HL-60 (cell line): ENCODE measurements at places on chromosomes 12 and 14.

DNA sequence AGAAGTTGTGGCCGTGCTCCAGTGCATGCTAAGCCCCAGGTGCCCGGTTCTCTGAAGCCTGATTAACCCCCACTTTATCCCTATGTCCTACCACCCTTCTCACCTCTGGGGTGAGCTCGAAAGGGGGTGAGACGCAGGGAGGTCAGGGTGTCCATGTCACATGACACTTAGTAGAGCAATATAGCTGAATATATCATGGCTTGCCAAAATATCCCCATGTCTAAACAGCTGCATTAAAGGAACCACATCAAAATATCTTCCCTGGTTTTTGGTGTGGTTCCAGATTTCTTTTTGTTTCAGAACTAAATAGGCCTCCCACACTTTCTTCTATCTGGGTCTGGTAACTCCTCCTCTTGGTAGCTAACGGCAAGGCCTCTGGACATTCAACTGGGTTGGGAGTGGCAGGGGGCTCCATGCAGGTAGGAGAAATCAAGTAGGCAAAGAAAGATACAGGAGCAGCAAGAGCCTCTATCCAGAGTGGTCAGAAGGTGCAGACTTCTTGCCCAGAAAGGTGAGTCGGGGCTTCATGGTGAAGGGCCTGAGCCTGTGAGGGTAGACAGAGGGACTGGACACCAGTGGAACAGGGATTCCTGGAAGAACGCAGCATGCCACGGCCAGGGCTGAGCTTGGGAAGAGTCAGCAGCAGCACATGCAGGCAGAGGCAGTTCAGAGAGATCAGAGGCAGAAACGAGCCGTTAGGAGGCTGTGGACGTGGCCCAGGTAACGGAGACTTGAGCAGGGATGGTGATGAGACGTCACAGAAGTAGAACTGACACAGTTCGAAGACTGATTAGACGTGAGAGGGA lies 202.8 kb upstream of the DIO3 start:
- DNase-seq, result no peak

- DNase-seq, result no peak
Observed at GRCh38 chr12:96743606-96744005, 163.5 kb upstream of the NEDD1 start.

DNA sequence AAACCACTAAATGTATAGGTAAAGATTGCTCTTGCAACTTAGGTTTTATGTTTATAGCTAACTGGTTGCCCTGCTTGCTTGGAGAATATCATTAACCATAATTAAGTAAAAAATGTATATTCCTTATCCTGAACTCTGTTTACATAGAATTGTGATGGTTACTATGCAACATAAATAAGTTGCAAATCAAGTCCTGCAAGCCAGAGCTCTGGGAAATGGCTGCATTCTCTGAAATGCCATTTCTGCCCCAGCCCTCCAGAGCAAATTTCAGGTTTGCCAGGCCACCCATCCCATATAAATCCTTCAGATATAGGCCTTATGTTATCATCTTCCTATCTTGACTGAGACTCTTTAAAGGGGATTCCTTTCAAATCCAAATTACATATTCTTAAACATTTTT lies 118.4 kb upstream of the MYF6 start:
- DNase-seq, result no peak

GRCh38 chr12:132771126-132771838 lies 9.7 kb upstream of the ANKLE2 start:
- DNase-seq, result peak; percentile 83

DNA sequence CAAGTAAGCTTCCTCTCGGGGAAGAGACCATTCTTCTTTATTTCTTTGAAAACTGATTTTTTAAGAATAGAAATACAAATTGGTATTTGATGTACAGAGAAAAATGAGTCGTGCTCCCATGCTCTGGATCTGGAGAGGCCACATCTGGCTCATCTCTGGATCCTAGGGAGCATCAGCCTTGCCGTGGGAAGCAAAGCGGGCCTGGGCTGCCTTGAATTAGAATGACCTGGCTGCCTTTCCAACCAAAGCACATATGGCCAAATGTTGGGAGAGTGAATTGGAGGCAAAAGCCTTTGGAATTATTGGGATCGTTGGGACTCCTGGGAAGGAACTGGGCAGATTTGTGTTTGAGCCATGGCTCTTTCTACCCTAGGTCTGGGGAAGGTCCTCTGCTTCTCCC lies 80.0 kb downstream of the SLC25A47 start:
- no peak for DNase-seq

DNA sequence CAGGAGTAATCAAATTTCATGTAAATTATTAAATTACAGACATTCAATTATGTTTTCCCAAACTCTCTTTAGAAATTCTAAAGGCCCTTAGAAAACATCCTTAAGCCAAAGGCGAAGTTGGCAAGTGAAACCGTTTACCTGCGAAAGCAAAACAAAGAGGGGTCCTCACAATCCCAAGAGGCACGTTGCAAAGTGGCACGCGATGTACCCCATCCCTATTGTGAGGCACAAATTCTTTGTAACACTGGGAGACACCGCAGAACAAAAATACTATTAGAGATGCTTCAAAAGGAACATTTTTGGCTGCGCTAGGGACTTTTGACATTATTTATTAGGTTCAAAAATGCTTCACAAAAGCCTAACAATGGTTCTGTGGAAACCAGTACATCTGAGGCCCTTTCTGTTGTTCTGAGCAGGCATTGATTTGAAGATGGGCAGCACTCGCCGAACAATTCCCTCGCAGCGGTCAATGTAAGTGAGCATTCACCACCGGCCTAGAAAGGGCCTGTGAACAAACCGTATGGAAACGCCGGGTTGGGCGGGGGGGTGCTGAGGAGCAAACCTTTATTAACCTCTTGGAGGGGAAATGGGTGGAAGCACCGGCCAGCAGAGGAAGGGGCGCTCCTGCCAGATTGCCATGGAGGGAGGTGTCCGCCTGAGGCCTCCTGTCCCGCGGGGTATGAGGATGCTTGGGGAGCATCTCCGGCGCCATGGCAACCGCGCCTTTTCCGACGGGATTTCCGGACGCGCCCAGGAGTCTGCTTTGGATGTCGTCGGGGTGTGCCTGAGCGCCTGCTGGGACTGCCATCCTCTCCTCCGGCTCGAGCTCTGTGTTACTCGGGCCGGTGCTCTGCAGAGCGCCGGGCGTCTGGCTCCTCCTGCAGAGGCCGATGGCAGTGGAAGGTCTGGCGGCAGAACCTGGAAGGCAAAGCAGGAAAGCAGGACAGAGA lies 193.9 kb downstream of the C12orf42 start:
- DNase-seq, result no peak

- DNase-seq, result no peak
Observed at GRCh38 chr12:83349907-83350611, 663.4 kb downstream of the TMTC2 start.

DNA sequence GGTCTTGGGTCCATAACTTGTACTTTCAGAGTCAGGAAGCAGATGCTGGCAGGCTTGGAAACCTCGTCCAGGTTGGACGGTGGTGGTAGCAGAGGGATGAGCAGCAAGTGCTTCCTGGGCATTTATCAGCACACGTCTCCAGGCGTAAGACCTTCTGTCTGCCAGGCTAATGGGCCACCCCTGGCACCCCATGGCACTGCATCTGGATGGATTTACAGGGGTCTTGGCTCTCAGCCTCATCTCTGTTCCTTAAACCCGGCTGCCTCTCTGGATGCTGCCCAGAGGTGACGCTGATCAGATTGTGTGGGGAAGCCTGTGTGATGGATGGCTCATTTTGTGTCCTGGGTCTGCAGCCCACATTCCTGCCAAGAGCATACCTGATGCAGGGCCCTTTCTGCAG lies 145.1 kb downstream of the TSPAN9 start:
- DNase-seq, result no peak

DNA sequence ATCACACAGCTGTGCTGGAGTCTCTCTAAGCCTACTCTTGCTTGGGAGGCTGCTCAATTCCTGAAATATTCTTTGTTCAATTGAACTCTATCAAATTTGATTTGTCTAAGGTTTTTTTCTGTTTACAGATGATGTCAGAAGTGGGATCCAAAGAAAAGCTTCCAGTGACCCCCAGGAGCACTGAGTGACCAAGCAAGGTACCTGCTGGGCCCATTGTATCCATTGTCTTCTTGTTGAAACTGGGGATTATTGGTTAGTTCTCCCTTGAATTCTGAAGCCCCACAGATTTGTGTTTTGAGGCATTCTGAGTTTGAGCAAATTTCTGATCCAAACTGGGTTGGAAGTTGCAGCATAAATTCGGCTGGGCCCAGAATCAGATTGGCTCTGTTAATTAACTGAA lies 64.6 kb downstream of the MYF5 start:
- DNase-seq, result no peak

- no peak for DNase-seq
Observed at GRCh38 chr14:23577710-23578392, 739 bp downstream of the JPH4 start.

DNA sequence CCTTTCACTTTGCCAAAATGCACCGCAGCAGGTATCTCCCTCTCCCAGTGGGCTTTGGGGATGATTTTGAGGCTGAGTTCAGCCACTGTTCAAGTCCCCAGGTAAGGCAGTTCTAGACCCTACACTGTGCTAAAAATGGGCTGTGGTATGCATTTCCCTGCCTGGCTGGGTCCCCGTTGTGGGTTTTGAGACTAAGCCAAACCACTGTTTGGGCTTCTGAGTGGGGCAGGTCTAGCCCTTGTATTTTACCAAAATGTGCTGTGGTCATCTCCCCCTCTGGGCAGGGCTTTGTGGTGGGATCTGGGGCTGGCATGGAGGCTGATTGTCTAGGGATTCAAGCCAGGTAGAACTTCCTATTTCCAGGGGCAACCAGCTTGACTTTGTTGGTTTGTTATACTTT lies 13.6 kb upstream of the OR4Q3 start:
- no peak for DNase-seq

- no peak for DNase-seq
Observed at GRCh38 chr14:71165121-71166031, 258.1 kb downstream of the PCNX1 start.

GRCh38 chr12:4275870-4276301 lies 2.3 kb downstream of the CCND2 start:
- no peak for DNase-seq

DNA sequence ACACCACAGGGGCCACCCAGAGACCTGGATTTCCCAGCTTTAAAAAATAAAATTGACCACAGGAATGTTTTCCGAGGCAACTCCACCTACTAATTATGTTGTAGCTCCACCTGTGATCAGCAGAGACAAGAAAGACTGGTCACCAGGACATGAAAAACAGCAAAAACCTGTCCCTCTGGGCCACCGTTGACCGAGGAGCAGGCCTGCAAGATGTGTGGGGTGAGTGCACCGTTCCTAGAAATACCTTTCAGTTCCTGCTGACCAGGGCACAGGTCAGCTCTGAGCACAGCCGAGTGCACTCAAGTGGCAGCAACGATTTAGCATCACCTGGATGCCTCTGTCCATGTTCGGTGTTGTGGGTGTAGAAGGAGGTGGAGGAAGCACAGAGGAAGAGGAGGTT lies 16.9 kb downstream of the FZD10 start:
- DNase-seq, result no peak

DNA sequence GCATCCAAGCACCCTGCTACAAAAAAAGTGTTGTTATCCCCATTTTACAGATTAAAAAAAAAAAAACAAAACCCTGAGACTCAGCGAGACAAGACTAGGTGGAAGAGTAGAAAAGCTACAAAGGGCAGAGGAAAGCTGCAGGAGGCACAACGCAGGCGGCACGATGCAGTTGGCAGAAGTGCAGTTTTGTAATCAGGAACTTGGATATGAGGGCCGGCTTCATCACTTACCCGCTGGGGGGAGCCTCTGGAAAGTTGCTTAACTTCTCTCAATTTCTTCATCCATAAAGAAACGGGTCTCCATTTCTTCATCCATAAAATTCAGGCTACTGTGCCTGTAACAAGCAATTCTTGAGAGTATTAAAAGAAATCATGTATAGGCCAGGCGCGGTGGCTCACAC lies 33.1 kb upstream of the CCDC60 start:
- DNase-seq, result no peak

DNA sequence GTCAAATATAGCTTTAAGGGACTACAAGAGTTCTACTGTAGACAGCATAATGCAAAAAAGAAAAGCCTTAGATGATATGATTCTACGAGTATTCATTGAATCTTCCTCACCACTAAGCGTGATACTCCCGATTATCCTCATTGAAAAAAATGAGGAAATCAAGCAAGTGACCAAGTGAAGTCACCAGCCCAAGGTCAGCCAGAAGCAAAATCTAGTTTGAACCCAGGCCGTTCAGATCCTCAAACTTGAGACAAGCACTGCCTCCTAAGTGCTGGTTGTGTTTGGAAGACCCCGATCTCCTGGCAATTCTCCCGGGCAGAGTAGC lies 845 bp downstream of the GIT2 start:
- no peak for DNase-seq

DNA sequence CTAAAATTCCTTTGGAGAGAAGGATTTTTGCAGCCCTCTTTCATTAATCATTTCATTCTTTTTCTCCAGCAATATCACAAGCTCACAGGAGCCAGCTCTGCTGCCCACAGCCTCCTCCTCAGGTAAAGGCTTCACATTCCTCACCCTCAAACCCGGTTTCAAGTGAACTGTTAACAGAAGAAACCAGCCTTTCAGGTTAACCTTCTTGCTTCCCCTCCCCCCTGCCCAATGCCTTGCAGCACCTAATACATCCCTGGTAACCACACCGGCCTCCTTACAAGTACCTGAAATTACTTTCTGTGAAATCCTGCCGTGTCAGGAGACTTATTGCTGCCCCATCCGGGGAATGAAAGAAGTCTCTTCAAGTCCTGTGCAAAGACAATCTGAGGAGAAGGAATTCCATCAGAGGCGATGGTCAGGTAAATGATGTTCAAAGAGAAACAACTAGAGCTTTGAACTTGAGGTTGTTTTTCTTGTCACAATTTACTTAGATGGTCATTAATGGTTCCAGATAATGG lies 111.2 kb downstream of the MYRFL start:
- no peak for DNase-seq

DNA sequence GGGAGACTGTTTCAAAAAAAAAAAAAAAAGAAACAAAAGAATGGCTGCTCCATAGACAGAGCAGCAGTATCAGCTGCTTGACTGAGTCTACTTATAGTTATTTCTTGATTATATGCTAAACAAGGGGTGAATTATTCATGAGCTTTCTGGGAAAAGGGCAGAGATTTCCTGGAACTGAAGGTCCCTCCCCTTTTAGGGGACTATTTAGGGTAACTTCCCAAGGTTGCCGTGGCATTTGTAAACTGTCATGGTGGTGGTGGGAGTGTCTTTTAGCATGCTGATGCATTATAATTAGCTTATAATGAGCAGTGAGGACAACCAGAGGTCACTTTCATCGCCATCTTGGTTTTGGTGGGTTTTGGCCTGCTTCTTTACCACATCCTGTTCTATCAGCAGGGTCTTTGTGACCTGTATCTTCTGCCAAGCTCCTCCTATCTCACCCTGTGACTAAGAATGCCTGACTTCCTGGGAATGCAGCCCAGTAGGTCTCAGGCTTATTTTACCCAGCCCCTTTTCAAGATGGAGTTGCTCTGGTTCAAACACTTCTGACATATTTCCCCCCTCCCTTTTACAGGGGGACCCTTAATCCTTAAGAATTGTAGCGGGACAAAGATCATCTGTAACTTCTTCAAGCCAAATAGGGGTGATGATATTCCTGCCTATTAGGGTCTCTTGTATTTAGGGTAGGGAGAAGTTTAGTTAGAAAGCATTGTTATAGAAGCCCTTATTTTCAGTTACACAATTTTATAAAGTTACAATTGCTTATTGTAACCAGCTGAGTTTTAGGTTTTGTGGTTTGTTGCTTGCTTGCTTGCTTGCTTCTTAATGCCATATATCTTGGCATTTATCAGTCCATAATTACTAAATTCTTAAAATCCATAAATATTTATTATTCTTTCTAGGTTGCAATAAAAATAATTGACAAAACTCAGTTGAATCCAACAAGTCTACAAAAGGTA lies 42.5 kb downstream of the MARK3 start:
- no peak for DNase-seq
